ENCODE measurements at places on chromosomes 1 and 21. TPM values are rescaled to one million over a fixed set of nuclear protein-coding genes. Genes with fewer than 3 reads are reported as not detected.

DNA sequence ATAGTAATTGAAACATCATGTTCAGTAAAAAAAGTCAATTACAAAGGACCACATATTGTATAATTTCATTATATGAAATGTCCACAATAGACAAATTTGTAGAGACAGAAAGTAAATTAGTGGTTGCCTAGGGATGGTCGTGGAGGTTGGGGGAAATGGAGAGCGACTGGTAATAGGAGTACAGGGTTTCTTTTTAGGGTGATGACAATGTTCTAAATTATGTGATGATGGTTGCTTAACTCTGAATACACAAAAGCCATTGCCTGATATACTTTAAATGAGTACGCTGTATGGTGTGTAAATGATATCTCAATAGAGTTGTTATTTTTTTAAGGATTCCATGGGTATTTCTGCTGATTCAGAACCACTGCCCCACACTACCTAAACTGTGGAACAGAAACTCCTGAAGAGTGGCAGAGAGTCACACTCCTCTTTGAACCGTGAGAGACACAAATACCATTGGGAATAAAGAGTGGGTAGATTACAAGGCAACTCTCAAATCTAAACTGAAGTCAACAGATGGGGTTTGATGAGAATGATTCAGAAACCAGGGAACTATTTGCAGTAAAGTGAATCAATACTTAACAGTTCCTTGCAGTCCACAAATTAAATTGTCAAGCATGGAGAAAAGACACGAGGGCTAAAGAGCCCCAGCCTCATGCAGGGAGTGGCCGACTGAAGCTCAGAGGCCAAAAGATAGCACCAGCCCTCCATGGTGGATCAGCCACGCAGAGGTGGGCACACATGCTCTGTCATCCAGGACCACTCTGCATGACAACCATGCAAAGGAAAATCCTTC lies 118.0 kb downstream of the CAPN8 start:
- H3K4me1 ChIP-seq, result no peaks in the 10 kb centered on the region
- DNase-seq, result no peak
- H3K4me3 ChIP-seq, result no peak overlapping the region
- no peak overlapping the region for H3K27ac ChIP-seq
- no peaks in the 10 kb centered on the region for H3K36me3 ChIP-seq
- H3K27me3 ChIP-seq, result no peaks in the 10 kb centered on the region

The GCSAML gene
- total RNA-seq, result not detected

The SMYD3 gene
- total RNA-seq, result 25.2 TPM

GRCh38 chr1:70586046-70586445 lies 175.0 kb downstream of the CTH start:
- H3K36me3 ChIP-seq, result no peaks in the 10 kb centered on the region
- H3K27ac ChIP-seq, result no peak overlapping the region
- H3K4me1 ChIP-seq, result peaks cover 6% of the 10 kb centered on the region
- no peak for DNase-seq

The KCNJ6 gene
- total RNA-seq, result under 0.01 TPM

The TAF5L gene
- 14.4 TPM for total RNA-seq

The CASZ1 gene
- 3.6 TPM for total RNA-seq

DNA sequence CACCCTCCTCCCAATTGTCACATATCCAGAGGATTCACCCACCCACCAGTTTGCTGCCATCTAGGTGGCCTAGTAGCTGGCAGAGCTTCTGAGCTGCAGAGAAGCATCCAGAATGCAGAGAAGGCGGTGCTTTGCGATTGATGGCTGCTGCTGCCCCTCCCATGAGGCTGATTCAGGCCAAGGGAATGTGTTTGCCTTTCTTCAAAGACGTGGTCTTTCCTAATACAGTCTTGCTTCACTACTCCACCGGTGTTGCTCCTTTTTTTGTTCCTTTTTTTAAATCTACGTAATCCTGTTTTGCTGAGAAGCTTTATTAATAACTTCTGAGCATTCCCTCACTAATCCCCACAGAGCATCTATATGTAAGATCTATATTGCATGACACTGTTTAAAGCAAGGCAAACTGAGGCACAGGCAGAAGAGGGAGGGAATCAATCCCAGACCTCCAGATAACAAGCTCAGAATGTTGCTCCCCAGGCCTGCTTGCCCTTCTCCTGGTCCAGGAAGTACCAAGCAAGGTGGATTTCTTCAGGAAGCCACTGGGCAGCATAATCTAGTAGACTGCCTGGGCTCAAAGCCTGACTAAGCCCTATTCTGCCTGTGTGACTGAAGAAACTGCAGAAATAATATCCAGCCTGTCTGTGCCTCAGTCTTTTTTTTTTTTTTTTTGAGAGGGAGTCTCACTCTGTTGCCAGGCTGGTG lies 275.5 kb upstream of the FMN2 start:
- peak overlapping the region; percentile 77 for H3K27ac ChIP-seq
- DNase-seq, result peak; percentile 84
- H3K4me3 ChIP-seq, result no peak overlapping the region
- no peaks in the 10 kb centered on the region for H3K27me3 ChIP-seq

The CLDN14 gene
- 1.7 TPM for total RNA-seq

DNA sequence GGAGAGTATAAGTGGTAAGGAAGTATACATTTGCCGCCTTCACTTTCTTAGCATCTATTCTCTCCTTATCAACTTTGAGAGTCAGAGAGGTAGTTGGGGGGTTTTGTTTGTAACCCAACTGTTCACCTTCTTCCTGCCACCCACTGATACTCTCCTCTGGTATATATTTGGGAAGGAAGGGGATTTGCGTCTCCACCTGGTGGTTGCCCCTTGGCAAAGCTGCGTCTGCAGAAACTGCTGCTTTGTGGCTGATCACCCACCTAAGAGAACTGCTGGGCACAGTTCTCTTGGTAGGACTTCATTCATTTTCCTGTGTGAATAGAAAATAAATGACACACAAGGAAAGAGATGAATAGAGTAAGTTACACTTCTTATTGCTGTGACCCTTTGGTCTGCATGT lies 87.0 kb downstream of the SYT14 start:
- no peak overlapping the region for H3K27ac ChIP-seq
- no peaks in the 10 kb centered on the region for H3K4me1 ChIP-seq
- no peaks in the 10 kb centered on the region for H3K27me3 ChIP-seq
- no peak for DNase-seq
- H3K4me3 ChIP-seq, result no peak overlapping the region

GRCh38 chr1:89286549-89287180 lies 14.0 kb upstream of the GBP5 start:
- H3K4me3 ChIP-seq, result no peak overlapping the region
- H3K27me3 ChIP-seq, result no peaks in the 10 kb centered on the region
- no peaks in the 10 kb centered on the region for H3K4me1 ChIP-seq
- no peaks in the 10 kb centered on the region for H3K36me3 ChIP-seq
- no peak for DNase-seq

- H3K4me1 ChIP-seq, result peaks cover 3% of the 10 kb centered on the region
- H3K27me3 ChIP-seq, result no peaks in the 10 kb centered on the region
- no peak overlapping the region for H3K4me3 ChIP-seq
- H3K27ac ChIP-seq, result no peak overlapping the region
Observed at GRCh38 chr1:178945763-178946266, 74.9 kb upstream of the ANGPTL1 start.

- DNase-seq, result no peak
- H3K27me3 ChIP-seq, result no peaks in the 10 kb centered on the region
- no peaks in the 10 kb centered on the region for H3K4me1 ChIP-seq
- H3K27ac ChIP-seq, result no peak overlapping the region
- no peak overlapping the region for H3K4me3 ChIP-seq
Observed at GRCh38 chr1:219387211-219387610, 213.5 kb downstream of the LYPLAL1 start.

The EPB41 gene
- total RNA-seq, result 51.7 TPM

DNA sequence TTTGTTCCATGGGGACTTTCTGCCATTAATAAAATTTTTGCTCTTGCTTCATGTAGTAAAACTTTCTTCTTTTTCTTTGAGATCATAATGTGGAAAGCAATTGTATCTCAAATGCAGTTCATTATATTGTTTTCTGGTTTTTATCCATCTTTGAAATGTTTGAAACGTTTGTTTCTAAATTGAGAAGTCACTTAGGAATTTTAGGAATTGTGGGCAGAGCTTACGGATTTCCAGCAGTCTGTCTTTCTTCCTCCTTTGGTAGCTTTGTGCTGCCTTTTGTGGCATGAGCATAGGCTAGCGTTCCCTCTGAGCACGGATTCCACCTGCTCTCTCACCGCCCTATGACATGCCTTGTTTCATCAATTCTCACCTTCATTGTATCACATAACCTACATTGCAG lies 2.9 kb upstream of the ST6GALNAC5 start:
- H3K27ac ChIP-seq, result no peak overlapping the region
- H3K4me3 ChIP-seq, result no peak overlapping the region
- peaks cover 45% of the 10 kb centered on the region for H3K27me3 ChIP-seq
- H3K36me3 ChIP-seq, result no peaks in the 10 kb centered on the region
- H3K4me1 ChIP-seq, result peaks cover 13% of the 10 kb centered on the region

GRCh38 chr1:58035523-58035922 lies 511.0 kb downstream of the OMA1 start:
- no peak overlapping the region for H3K4me3 ChIP-seq
- no peak overlapping the region for H3K27ac ChIP-seq
- H3K36me3 ChIP-seq, result no peaks in the 10 kb centered on the region
- DNase-seq, result peak; percentile 42

The OR6K3 gene
- total RNA-seq, result not detected

GRCh38 chr1:185014941-185015340 lies 30.4 kb upstream of the RNF2 start:
- no peaks in the 10 kb centered on the region for H3K36me3 ChIP-seq
- no peak overlapping the region for H3K27ac ChIP-seq
- no peak for DNase-seq
- no peak overlapping the region for H3K4me3 ChIP-seq
- H3K4me1 ChIP-seq, result peaks cover 9% of the 10 kb centered on the region

The TNNI3K gene
- total RNA-seq, result not detected

DNA sequence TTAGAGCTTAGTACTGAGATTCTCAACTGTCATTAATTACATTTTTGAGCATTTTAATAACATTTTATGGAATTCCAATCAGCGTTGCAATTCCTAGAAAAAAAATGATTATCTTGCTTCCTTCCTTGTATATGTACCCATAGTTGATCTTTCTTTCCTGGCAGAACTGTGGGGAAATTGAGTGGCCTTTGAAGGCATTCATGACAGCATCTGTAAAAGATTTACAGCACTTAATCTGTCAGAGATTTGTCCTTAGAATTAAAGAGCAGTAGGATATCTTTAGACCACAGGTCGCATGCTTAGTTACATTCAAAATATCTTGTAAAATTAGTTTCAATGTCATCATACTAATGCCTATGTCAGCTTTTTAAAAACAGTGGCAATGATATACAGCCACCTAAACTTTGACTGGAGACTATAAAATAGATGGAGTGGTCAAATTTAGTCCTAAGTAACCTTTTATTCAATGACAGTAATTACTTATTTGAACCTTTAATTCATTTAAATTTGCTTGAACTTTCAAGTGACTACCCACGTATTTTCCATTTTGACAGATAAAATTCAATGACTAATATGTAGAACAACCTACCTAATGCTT lies 692.0 kb downstream of the NCAM2 start:
- no peak overlapping the region for H3K27ac ChIP-seq
- H3K4me3 ChIP-seq, result no peak overlapping the region
- H3K4me1 ChIP-seq, result no peaks in the 10 kb centered on the region
- DNase-seq, result no peak
- no peaks in the 10 kb centered on the region for H3K36me3 ChIP-seq
- no peaks in the 10 kb centered on the region for H3K27me3 ChIP-seq

DNA sequence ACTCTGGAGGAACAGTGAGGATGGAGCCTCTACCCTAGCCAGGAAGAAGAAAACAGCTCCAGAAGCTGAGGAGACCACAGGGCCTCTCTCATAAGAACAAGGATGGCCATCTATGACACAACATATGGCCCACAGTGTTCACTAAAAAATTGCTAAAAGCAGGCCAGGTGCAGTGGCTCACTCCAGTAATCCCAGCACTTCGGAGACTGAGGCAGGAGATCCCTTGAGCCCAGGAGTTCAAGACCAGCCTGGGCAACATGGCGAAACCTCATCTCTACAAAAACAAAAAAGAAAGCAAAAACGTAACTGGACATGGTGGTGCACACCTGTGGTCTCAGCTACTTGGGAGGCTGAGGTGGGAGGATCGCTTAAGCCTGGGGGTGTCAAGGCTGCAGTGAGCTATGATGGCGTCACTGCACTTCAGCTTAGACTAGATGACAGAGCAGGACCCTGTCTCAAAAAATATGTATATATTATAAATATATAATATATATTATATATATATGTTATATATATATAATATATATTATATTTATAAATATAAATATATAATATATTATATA lies 103.1 kb downstream of the TOMM20 start:
- no peak overlapping the region for H3K27ac ChIP-seq
- H3K36me3 ChIP-seq, result no peaks in the 10 kb centered on the region
- no peaks in the 10 kb centered on the region for H3K27me3 ChIP-seq
- no peak overlapping the region for H3K4me3 ChIP-seq

GRCh38 chr21:39647476-39647875 lies 34.7 kb downstream of the B3GALT5 start:
- H3K4me1 ChIP-seq, result peaks cover 11% of the 10 kb centered on the region
- no peaks in the 10 kb centered on the region for H3K36me3 ChIP-seq
- no peak overlapping the region for H3K27ac ChIP-seq
- H3K27me3 ChIP-seq, result no peaks in the 10 kb centered on the region
- no peak for DNase-seq

The TCHHL1 gene
- not detected for total RNA-seq

DNA sequence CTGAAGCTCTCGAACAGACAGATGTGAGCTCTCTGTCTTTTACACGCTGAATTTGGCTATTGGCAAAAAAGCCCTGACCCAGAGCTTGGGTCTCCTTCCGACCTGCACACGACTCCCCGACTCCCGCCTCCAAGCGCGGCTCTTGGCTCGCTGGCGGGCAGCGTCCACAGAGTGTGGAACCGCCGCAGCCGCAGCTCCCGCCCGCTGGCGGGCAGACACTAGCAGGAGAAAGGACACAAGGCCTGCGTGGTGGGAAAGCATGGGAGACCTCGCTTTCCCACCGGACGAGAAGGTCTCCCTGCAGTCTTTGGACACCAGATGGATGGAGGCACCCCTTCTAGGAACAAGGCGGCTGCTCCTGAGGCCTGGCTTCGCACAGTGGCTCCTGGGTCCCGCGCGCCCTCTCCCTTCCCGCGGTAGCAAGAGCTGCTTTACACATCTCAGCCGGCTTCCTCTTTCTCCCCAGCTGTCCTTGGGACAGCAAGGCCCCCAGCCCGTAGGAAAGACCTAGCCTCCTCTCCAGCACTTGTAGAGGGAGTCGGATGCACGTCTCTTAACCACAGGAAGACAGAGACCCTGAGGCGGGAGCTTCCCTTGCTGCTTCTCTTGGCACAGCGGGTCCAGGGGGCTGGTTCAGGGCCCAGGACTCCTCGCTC lies 92.1 kb downstream of the PRKAB2 start:
- H3K4me1 ChIP-seq, result no peaks in the 10 kb centered on the region
- no peaks in the 10 kb centered on the region for H3K36me3 ChIP-seq

The SNX27 gene
- total RNA-seq, result 38.7 TPM

Data from hepatocyte (in vitro differentiated cells).